ENCODE measurements at places on chromosomes 7 and 10.

GRCh38 chr7:143360788-143361551 lies 1.5 kb downstream of the FAM131B start:
- no peak for DNase-seq

GRCh38 chr7:45563941-45564461 lies 10.2 kb upstream of the ADCY1 start:
- no peak for DNase-seq

GRCh38 chr7:14734839-14735321 lies 167.7 kb downstream of the DGKB start:
- DNase-seq = no peak

DNA sequence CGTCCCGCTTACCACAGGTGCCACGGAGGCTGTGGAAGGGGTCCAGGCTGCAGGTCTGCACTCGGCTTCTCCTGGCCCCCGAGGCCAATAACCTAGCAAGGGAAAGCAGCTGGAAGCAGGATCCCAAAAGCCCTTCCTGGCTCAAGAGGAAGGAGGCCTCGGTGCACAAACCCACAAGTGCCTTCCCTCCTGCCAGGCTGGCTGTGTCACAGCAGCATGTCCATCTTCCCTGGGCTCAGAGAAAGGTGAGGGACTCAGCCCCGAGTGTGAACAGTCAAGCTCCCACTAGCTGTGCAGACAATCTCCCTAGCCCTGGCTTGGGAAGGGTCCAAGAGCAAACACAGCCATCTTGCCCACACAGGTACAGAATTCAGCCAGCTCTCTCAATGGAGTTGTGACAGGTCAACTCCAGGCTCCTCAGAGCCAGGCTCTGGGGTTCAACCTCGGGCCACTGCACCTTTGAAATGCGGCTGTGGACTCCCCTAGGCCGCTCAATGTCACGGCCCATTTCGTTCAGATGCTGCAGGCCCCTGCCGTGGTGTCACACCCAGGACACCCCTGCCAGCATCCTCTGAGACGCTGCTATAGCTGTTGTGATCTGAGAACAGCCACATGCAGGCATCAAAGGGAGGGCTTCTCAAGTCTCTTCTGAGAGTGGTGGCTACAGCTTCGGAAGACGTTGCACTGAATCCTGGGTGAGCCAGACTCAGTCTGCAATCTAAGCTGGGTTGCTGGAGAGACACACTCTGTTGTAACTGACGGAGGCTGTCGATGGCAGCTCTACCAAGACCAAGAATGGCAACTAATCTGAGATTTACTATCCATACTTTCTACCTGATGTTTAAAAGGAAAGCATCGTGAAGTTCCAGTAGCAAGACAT lies 137.9 kb downstream of the DIP2C start:
- DNase-seq = no peak

GRCh38 chr10:10727812-10728211 lies 289.9 kb upstream of the CELF2 start:
- no peak for DNase-seq

- DNase-seq = no peak
These were observed 182.4 kb downstream of the TPK1 start for GRCh38 chr7:144653449-144653848.

DNA sequence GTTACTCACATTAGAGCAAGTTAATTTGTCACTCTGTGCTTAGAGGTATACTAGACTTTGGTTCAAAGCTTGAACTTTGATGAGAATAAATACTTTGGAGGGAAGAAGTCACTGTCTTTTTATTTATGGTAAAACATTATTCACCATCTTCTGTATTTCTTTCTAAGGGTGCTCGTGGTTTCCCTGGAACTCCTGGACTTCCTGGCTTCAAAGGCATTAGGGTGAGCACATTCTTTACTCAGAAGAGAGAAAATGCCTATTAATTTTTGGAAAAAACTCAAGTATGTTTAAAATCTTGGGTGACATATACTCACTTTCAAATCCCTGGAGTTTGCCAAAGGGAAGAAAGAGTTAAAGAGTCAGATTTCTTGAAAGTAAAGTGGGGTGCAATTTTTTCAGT lies 10.8 kb downstream of the COL1A2 start:
- DNase-seq = no peak

DNA sequence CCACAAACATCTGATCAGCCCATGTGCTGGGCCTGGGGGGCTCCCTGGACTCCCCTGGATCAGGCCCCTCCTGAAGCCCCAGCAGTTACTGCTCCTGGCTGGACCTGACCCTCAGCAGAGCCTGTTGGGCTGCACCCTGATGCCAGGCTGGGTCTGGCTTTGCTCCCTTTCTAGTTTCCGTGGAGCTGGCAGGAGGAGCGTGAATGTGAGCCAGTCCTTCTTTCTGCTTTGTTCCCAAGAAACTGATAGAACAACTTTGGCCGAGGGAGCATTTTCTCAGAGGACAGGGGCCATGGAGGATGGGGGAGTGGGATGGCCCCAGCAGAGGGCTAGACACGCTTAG lies 128.2 kb downstream of the NEURL1 start:
- DNase-seq = no peak

- no peak for DNase-seq
These were observed 201.7 kb downstream of the PHF14 start for GRCh38 chr7:11175371-11175770.

- no peak for DNase-seq
These were observed 7.0 kb downstream of the HOXA4 start for GRCh38 chr7:27123477-27124053.

- DNase-seq = peak; percentile 22
These were observed 217.4 kb downstream of the WDR37 start for GRCh38 chr10:1273372-1274105.

GRCh38 chr10:5595994-5596471 lies 70.4 kb downstream of the ASB13 start:
- no peak for DNase-seq

DNA sequence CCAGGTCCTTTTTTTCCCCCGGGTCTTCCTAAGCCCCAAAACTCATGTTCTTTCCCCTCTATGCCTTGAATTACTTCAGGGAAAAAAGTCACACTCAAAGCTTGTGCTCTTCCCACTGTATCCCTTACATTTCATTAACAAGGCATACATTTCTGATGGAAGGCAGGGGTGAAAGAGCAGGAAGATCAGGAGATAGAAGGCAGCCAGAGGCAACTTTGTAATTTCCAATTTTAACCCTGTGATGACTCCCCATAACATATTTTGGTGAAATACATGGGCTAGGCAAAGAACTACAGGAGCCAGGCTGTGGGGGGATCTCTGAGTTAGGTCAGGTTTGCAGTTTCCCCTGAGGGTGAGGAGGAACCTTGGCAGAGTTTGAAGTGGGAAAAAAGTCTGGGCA lies 635.0 kb downstream of the LRMDA start:
- no peak for DNase-seq

GRCh38 chr7:49812534-49812933 lies 39.1 kb downstream of the VWC2 start:
- no peak for DNase-seq

- no peak for DNase-seq
These were observed 39.9 kb upstream of the EGR2 start for GRCh38 chr10:62856021-62856420.

- no peak for DNase-seq
These were observed 734 bp downstream of the PCLO start for GRCh38 chr7:83161899-83162401.

GRCh38 chr10:125060026-125060425 lies 100.3 kb downstream of the CTBP2 start:
- peak; percentile 2 for DNase-seq

GRCh38 chr7:69510114-69510513 lies 88.2 kb upstream of the AUTS2 start:
- DNase-seq = no peak

GRCh38 chr7:155972247-155972646 lies 160.0 kb upstream of the SHH start:
- no peak for DNase-seq

DNA sequence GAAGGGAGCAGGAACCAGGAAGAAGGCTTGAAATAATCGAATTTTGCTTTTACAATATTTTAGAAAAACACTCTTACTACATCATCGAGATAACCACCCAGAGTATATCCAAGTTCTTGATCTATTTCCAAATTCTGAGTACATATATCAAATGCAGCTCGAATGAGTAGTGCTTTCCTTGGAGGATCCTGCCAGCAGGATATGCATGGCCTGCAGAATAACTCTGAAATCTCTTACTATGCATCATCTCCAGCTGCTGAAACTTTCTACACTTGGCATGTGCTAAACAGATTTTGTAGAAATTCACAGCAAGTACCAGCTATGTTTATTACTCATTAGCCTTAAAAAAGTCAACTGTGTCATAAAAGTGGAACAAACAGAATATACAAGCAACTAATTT lies 44.0 kb upstream of the ANK3 start:
- no peak for DNase-seq

- no peak for DNase-seq
These were observed 1049.9 kb downstream of the REEP3 start for GRCh38 chr10:64571056-64571455.

- no peak for DNase-seq
These were observed 462.5 kb upstream of the PFKP start for GRCh38 chr10:2604891-2605290.

DNA sequence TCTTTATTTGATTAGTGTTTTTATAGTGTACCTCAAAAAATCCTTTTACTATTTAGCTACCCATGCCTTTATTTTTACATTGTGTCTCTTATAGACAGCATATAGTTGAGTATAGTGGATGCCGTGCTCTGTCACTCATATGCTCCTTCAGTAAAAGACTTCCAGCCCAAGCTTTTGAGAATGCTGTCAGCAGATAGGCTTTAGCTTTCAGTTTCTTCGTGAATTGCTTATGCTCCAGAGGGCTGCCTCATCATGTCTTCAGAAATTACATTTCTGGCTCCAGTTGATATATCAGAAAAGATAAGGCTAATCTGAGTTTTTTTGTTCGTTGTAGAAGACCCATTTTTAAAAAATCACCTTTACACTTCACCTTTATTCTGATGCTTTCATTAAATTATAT lies 332.0 kb downstream of the NXPH1 start:
- DNase-seq = no peak

GRCh38 chr10:125684581-125684980 lies 1.6 kb upstream of the TEX36 start:
- DNase-seq = no peak

DNA sequence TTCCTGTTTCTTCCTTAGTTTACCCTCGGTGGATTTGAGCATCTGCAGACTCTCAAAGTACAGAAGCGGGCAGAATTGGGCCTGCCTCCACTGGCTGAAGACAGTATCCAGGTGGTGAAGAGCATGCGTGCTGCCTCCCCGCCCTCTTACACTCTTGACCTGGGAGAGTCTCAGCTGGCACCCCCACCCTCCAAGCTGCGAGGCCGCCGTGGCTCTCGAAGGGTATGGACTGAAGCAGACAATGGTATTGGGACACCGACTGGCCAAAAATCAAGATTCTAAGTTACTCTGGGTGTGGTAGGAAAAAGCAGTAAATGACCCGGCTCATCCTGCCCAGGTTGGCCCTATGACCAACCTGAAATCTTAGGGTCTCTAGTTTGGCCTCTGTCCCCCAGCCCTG lies 22.2 kb downstream of the STRIP2 start:
- DNase-seq = no peak

GRCh38 chr7:2008101-2008935 lies 224.4 kb downstream of the MAD1L1 start:
- DNase-seq = no peak

DNA sequence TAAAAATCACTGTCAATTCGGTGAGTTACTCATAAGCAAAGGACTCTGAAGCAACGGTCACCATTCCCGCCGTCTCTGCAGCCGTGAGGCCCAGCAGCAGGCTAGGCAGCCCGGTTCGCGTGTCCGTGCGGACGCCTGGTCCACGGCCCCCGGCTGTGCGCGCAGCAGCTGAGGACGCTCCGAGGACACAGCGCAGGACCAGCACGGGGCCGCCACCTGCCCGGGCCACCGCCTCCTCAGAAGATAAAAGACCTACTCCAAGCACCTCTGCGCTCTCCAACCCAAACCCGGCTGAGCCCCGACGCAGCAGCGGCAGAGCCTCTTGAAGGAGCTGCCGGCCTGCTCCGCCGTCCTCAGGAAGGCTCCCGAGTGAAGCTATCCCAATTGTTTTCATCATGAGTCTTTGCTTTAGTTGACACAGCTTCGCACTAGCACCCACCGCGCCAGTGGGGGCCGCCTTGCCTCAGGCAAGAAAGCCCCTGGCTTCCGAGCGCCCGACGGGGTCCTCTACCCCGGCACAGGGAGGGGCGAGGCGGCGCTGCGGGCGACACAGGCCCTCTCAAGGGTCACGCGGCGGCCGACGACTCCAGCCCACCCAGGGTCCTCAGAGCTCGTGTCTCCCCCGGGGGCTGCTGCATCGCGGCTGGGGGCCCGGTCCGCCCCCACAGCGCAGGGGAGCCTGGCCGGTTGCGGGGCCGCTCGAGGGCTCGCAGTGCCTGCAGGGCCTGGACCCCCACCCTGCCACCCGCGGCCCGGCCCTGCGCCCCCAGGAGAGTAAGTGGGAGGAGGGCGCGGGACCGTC lies 16.9 kb upstream of the GPR146 start:
- no peak for DNase-seq

DNA sequence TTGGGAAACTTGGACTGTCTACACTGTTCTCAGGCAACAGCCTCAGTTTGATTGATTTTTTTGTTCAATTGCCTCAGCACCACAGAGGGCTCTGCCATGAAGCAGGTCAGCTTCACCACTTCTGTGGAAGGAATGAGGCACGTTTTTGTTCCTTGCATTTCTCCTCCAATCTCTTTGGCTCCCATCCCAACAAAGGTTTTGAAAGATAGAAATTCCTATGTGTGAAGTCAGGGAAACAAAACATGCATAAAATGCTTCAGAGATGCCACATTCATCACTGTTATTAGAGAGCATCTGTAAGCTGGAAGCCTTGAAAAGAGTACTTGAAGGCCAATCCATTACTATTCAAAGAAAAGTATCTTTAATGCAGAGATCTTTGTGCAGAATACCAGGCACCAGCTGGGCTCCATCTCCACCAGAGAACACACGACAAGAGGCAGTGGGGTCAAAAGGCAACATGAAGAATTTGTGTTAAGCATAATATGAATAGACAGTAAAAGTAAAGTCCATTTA lies 249.1 kb upstream of the LYZL1 start:
- no peak for DNase-seq

DNA sequence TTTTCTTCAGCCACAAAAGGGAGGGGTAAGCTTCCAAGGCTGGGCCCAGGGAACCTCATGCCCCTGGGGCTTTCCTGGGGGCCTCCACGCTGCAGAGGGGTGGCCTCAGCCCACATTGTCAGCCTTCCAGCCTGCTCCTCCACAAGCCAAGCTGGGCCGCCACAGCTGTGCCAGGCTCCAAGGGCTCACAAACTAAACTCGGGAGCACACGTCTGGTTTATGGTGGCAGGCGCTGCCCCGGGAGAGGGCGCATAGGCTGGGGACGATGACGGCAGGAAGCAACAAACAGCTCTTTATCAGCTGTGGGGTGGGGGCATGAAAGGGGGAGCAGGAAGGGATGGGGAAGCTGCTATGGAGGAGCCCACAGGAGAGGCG lies 6.3 kb upstream of the CDH23 start:
- DNase-seq = no peak

GRCh38 chr7:105689067-105689819 lies 108.0 kb upstream of the EFCAB10 start:
- no peak for DNase-seq
